ENCODE measurements at places on chromosomes 16 and 17. TPM values are rescaled to one million over a fixed set of nuclear protein-coding genes. Genes with fewer than 3 reads are reported as not detected.

ABCA10 gene
- total RNA-seq = 4.1 TPM

KRT20 gene
- not detected for total RNA-seq

PNMT gene
- 3.7 TPM for total RNA-seq

RTN4RL1 gene
- total RNA-seq = 20.4 TPM

HS3ST3A1 gene
- total RNA-seq = 0.41 TPM

CDR2 gene
- total RNA-seq = 11.8 TPM
